Activated CD4-positive, alpha-beta T cell treated with anti-CD3 and anti-CD28 coated beads, Interleukin-2, amount 50 U/mL, for 1 hour (primary cell): ENCODE measurements at places on chromosomes 2 and 18.

GRCh38 chr2:109287838-109288237 lies 158.8 kb downstream of the SH3RF3 start:
- no peak for DNase-seq

- DNase-seq = no peak
Observed at GRCh38 chr18:47485221-47485797, 233.8 kb upstream of the SKOR2 start.

GRCh38 chr2:65746931-65747675 lies 314.7 kb upstream of the SPRED2 start:
- no peak for DNase-seq

DNA sequence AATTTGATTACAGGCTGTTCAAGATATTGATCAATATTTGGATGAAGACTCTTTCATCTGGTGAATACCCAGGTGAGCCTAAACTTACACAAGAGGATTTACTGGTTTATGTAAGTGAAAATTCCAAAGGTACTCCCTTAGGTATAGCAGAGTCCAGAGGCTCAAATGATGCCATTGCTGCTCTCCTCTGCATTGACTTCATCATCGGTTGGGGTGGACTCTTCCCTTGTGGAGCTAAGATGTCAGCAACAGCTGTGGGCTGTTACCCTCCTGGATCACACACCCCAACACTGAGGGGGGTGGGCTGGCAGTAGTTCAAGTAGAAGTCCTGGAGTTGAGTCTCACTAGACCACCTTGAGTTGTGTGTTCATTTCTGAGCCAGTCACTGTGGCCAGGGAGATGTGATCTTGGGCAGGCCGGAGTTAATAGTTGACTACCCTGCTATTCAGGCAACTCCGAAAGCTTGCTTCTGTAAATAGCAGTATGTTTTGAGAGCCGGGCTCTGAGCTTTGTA lies 236.9 kb downstream of the PTPRM start:
- DNase-seq = no peak

- DNase-seq = no peak
Observed at GRCh38 chr2:241456546-241456945, 51.8 kb downstream of the STK25 start.

DNA sequence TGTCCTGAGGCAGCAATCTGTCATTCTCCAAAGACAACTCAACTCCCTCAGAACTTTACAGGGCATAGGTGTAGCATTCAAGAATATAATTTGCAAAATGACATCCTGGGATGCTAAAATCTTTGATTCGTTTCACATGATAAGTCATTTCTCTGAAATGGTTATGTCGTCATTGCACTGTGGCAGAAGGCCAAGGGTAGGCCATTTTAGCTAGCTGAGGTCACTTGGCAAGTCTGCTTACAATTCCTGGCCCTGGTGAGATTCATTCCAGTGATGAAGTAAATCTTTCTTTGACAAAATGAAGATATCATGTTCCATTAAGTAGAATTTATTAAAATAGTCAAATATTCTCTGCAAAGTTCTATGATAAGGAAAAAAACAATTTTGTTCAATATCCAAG lies 1410.3 kb upstream of the LRRTM1 start:
- DNase-seq = no peak

GRCh38 chr2:160613466-160614153 lies 120.0 kb upstream of the RBMS1 start:
- DNase-seq = no peak

DNA sequence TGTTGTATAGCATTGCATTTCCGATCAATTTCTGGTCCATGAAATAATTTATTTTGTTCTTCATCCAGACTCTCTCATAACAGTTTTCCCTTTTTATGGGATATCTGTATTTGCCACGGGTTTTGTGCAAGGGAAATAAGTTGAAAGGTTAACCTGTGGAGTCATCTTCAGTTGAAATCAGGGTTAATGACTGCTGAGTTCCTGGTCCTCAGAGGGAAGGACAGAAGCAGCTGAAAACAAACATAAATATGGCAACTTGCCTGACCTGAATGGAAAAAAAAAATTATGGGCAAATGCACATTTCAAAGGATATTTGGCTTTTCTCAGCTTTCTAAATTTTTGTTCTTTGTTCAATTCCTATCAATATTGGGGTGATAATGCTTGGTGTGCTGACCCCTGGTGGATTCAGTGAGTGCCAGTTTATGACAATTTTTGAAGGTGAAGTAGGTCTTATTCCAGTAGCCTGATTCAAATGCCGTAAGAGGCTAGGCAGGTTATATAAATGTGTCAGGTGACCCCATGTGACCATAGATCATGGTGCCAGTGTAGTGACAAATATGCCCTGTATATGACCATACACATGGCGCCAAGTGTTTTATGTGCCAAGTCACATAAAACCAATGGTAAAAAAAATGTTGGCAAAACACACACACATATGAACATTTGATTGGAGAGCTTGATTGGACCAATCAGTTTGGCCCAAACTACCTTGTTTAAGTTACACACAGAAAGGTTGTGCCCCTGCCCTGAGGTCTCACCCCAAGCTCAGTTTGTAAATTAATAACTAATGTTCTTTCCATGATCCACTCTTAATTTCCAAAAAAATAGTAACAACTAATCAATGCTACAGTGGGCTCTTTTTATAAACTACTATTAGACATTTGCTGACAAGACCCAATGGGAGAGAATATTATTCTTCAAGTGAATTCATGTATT lies 47.6 kb upstream of the FAM124B start:
- DNase-seq = no peak

DNA sequence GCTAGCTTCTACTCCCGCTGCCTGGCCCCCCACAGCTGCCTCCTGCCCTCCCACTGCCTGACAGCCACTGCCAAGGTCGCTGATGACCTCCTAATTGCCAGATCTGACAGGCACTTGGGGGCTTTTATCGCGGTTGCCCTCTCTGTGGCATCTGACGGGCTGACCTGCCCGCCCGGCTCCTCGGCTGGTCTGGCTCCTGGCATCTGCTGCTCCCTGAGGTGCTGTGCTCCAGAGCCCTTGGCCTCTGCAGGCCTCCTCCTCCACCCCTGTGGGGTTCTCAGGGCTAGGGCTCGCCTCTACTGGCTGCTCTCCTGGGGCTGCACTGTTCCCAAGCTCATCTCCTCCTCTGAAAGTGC lies 43.1 kb downstream of the INHBB start:
- DNase-seq = no peak

- DNase-seq = no peak
Observed at GRCh38 chr2:192197357-192197756, 2.6 kb upstream of the TMEFF2 start.

DNA sequence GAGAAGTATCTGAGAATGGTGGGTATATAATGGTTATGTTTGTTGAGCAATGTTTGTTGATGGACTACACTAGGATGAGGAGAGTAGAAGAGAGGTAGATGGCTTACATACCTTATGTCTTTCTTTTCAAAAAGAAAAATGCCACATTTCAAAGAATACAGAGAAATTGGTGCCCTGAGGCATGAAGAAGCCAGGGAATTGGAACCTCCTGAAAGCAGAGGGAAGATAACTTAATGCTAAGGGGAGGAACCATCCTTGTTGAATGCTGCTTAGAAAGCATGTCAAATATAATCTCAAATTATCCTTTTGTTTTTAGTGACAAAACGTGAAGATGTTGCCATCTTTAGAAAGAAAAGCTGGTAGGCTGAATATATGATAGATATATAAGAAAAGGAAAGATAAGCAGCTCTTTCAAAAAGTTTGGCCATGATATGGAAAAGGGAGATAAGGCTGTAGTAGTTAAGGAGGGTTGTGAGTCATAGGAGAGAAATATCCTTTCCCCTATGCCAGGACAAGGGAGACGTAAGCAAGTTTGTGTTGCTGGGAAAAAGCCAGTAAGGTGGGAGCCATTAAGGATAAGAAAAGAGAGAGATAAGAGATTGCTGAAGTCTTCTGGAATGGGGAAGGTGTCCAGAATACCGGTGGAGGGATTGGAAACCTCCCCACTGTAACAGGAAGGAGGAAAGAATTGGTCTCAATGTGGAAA lies 66.3 kb downstream of the SCN2A start:
- no peak for DNase-seq

GRCh38 chr2:224612578-224612977 lies 27.4 kb upstream of the CUL3 start:
- DNase-seq = no peak

DNA sequence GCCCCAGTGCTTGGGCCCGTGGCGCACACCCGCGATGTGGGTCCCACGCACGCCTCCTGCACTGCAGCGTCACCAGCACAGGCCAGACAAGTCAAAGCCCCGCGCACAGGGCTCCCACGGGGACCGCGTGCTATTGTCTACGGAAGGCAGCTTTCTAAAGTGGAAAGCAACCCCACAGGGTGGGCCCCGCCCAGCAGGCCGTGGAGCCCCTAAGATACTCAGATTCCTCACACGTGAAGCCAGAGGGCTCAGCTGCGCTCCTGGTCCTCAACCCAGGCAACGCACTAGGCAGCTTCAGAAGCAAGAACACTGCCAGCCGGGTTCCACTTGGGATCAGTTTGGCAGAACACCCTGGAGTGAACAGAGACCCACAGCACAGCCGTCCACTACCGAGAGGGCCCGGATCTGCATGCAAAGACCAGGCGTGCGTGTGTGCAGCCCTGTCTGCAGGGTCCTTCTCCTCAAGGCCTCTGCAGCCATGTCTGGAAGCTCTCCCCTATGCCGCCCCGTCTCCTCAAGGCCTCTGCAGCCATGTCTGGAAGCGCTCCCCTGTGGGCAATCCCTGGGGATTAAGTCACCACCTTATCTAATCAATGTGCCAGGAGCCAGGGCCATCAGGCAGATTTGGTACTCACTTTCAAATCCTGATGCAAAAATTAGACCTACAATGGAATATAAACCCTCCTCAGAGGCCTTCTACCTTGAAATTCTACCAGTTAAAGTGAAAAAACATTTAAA lies 231.3 kb downstream of the HDAC4 start:
- DNase-seq = no peak

DNA sequence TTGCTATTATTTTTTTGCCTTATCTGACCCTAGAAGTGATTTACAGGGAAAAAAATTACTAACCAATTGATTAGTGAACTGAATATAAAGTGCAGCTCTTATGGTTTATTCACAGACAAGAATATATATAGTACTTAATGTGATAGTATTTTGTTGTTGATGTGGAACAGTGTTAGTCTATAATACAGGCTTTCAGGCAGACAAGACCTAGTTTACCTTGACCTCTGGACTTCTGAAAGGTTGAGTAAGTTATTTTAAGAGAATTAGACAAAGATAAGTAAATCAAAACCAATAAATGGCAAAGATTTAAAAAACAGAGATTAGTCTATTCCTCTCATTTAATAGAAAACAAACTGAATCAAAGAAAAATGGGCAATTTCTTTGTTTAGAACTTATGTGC lies 46.0 kb downstream of the SCN1A start:
- no peak for DNase-seq
